ENCODE measurements at places on chromosomes 5 and 9. TPM values are rescaled to one million over a fixed set of nuclear protein-coding genes. Genes with fewer than 3 reads are reported as not detected.

Gene FOXD4L6
- total RNA-seq = not detected

Gene C1QTNF2
- total RNA-seq = not detected

DNA sequence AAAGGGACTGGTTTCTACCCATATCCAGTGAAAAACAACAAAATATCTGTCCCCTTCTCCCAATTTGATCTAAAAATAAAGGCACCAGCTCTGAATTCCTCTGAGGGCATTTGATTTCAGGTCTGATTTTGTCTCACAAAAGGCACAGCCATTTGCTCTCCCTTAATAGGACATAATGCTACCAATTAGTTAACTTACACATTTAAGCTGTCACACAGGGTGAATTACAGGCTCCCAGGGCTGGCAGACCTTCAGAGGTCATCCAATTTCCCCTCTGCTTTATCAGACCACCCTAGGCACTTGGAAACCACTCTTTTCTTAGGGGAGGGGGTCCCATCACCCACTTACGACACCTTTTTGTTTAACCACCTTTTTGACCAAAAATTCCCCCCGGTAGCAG lies 319.9 kb downstream of the SPOCK1 start:
- no peak for DNase-seq

Gene RNF183
- 0.36 TPM for total RNA-seq

Gene PCDHGB5
- total RNA-seq = 0.15 TPM

GRCh38 chr9:89052470-89053097 lies 61.3 kb downstream of the S1PR3 start:
- DNase-seq = no peak

Gene PALM2AKAP2
- total RNA-seq = 0.36 TPM

DNA sequence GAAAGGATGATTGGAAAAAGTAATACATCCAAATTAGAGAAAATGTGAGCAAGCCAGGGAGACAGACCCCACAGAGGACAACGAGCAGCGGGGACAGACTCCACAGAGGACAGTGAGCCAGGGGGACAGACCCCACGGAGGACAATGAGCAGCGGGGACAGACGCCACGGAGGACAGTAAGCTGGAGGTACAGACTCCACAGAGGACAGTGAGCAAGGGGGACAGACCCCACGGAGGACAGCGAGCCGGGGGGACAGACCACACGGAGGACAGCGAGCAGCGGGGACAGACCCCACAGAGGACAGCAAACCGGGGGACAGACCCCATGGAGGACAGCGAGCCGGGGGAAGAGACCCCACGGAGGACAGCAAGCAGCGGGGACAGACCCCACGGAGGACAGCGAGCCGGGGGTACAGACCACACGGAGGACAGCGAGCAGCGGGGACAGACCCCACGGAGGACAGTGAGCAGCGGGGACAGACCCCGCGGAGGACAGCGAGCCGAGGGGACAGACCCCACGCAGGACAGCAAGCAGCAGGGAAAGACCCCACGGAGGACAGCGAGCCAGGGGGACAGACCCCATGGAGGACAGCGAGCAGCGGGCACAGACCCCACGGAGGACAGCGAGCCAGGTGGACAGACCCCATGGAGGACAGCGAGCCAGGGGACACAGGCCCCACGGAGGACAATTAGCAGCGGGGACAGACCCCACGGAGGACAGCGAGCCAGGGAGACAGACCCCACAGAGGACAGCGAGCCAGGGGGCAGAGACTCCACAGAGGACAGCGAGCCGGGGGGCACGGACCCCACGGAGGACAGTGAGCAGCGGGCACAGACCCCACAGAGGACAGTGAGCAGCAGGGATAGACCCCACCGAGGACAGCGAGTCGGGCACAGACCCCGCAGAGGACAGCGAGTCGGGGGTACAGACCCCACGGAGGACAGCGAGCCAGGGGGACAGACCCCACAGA lies 1.9 kb upstream of the ZDHHC11 start:
- DNase-seq = no peak

Gene SPATA6L
- 0.48 TPM for total RNA-seq

Gene TRIM14
- total RNA-seq = 49.1 TPM
